OCI-M1 (cell line): ENCODE measurements at places on chromosomes 7 and 10.

GRCh38 chr10:62305813-62306212 lies 37.2 kb upstream of the RTKN2 start:
- DNase-seq, result no peak

- no peak for DNase-seq
Observed at GRCh38 chr10:15672469-15672868, 47.3 kb downstream of the ITGA8 start.

GRCh38 chr10:10055656-10056442 lies 961.8 kb upstream of the CELF2 start:
- no peak for DNase-seq

DNA sequence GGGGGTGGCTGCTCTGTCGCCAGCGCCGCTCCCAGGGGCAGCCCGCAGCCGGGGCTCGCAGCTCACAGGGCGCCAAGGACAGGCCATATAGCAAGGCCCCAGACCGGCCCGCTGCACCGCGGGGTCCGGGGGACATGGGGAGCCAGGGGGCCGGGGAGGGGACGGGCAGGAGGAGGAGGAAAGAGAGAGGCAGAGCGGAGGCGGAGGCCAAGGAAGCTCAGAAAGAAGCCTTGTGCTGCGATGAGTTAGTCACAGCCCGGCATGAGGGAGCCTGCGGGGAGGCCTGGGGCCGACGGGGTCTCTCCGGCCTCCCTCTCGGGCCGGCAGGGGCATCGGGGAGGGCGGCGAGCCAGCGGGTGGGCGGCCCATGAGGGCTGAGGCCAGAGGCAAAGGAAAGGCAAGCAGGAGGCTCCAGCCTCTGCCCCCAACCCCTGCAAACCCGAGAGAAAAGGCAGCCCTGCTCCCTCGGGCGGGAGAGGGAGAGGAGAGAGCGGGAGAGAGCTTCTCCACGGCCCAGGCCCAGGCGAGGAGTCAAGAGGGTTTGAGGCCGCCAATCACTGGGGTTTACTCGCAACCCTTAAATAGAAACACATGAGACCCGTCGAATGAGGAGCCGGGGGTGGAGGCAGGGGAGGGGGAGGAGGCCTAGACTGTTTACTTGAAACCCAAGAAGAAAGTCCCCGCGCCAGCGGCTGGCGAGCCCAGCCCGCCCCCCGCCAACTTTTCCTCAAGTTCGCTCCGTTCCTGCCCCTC lies 167.9 kb downstream of the NEURL1 start:
- peak; percentile 90 for DNase-seq

DNA sequence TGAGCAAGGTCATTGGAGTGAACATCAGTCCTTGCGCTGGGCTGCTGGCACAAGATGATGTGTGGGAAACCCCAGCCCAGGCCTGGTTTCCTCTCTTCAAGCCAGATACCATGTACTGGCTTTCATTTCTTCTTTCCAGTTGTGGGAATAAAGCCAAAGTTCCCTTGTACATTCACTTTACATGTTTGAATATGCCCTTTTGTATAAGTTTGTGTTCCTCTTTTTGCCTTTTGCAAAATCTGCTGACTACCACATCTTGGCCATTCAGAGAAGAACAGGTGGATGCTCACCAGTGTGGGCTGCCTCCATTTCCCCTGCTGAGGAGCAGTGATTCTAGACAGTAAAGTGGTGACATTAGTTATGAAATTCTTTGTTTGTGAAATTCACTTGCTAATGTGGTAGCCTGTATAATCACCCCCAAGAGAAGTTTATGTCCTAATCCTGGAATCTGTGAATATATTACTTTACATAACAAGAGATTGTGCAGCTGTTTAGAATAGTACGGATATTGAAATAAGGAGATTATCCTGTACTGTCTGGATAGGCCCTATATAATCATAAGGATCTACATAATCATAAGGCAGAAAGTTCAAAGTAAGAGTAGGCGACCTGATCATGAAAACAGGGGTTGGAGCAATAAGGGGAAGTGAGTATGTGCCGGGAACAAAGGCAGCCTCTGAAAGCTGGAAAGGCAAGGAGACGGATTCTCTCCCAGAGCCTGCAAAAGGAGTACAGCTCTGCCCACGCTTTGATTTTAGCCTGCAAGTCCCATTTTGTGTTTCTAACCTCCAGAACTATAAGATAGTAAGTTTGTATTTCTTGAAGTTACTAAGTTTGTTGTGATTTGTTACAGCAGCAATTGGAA lies 18.8 kb upstream of the AOAH start:
- no peak for DNase-seq

DNA sequence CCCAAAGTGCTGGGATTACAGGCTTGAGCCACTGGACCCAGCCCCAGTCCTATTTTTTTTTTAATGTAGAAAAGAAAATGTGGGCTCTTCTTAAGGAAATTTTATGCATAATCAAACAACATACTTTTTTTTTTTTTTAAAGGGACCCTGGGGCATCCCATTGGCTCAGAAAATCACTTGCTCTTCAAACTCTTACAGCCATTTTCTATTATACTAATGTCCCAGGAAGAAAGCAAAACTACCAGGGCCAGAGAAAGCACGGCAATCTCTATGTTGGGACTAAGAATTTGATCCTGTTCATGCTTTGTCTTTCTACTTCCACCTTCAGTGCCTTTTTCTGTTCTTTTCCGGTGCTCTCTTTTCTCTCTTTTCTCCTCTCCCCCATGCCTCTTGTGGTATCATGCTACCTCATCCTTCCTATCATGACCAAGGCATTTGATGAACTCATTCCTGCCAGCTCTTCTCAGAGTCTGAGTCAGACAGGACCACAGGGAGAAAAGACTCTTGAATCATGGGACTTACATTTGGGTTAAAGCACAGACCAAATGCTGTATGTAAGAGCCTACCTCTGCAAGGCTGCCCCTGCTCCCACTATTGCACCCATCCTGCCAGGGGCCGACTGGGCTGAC lies 76.4 kb upstream of the CCNY start:
- peak; percentile 60 for DNase-seq

- DNase-seq, result no peak
Observed at GRCh38 chr7:130500910-130501309, 9.0 kb downstream of the MEST start.

DNA sequence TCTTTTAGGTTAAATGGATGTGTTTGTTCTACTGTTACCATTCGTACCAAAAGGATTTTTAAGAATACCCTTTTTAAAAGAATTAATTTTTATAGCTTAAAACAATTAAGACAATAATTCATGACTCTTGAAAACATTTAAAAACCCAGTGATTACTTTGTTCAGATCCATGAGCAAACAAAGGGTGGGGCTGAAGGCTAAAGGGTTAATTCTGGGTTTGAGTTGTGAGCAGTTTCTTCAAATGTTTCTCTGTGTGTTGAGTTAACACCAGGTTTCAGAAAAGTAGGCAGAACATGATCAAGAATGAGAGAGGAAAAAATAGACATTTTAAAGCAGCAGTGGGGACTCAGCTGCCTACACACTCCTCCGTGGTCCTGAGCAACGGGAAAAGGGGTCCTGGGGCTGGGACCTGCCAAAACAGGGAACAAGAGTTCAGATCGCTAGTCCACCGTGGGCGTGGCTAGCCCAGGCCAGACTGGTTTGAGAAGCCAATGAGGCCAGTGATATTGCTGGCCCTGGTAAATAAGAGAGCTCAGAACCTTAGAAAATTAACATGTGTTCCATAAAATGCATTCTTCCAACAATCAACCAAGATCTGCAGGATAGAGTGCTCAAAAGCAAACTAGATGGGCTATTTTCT lies 14.9 kb upstream of the EZH2 start:
- DNase-seq, result peak; percentile 28

DNA sequence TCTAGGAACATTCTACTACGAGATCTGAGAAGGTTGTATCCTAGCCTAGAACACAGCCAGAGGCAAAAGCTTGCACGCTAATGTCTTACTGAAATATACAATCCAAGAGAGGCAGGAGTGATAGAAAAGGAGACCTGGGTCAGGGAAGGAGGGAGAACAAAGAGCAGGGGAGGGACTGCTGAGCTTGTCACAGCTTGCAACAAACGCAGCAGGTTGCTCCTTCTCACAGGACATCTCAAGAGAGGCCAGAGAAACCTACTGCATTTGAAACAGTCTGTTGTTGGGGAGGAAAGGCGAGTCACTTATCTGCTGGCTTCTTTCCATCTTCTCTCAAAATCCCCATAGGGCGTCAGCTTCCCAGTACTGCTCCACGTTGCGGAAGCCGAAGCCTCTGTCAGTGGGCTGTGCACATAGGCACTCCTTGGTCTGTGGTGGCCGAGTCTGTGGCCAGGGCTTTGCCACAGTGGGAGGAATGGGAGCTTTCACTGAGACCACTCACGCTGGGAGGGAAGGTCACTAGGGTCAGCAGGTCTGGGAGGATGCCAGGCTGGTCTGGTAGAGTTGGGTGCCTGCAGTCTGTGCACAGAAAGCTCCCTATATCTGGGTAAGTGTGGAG lies 25.8 kb upstream of the GPNMB start:
- no peak for DNase-seq

DNA sequence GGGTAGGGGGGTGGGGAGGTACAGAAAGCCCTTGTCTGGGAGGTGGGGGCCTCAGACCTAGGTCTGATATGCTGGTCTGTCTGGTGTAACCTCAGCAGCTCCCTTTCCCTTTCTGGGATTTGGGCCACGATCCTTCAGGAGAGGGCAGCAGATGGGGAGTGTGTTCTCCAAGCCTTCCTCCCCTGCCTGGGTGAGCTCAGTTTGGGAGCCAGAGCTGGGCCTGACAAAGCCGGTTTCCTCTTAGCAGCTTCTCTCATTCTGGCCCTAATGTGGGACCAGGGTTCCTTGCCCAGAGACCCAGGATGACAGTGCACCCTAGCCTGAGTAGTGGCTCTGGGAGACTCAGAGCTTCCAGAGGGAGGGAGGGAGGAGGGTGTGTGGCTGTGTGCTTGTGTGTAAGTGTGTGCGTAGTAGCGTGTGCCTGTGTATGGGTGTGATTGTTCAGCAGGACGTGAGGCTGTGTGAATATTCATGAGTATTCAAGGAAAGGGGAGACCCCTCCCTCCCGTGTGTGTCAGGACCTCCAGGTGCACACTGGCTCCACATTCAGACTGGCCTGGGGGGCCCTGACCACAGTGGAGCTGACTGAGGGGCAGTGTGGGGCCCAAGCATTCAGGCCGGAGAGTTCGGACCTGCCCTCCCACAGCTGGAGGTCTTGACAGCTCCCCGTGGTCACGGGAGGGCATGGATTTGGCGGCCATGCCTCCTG lies 96.5 kb downstream of the ZMIZ1 start:
- DNase-seq, result no peak

DNA sequence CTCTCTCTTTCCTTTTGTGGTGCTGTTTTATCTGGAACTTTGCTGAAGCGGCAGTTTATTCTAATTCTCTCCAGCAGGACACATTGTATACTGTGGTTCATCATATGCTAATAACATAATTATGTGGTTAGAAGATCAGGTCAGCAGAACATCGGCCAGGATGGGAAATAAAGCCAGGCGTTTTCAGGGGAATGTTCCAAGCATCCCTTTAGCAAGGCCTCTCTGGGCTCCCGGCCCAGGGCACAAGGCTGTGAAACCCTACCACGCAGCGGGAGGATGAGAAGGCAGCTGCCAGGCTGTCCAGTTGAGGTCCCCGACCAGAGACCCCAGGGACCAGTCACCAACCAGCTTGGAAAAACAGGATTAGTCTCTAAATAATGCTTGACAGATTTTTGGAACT lies 112.2 kb upstream of the GALNT17 start:
- DNase-seq, result no peak

DNA sequence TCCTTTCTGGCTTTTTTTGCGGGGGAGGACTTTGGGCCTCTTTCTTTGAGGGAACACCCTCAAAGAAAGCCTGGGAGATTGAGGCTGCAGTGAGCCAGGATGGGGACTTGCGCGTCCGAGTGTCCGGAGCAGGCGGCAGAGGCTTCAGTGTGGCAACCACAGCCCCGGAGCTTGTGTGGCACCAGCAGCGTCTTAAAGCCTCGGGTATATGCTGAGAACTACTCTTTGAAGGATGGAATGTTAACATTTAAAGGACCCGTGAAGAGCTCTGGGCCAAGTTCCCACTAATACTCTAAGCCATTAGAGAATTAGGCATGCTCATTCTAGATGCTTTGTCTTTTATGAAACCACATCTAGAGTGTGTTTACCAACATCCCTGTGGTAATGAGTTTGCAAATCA lies 168.2 kb downstream of the SEPTIN7 start:
- no peak for DNase-seq

DNA sequence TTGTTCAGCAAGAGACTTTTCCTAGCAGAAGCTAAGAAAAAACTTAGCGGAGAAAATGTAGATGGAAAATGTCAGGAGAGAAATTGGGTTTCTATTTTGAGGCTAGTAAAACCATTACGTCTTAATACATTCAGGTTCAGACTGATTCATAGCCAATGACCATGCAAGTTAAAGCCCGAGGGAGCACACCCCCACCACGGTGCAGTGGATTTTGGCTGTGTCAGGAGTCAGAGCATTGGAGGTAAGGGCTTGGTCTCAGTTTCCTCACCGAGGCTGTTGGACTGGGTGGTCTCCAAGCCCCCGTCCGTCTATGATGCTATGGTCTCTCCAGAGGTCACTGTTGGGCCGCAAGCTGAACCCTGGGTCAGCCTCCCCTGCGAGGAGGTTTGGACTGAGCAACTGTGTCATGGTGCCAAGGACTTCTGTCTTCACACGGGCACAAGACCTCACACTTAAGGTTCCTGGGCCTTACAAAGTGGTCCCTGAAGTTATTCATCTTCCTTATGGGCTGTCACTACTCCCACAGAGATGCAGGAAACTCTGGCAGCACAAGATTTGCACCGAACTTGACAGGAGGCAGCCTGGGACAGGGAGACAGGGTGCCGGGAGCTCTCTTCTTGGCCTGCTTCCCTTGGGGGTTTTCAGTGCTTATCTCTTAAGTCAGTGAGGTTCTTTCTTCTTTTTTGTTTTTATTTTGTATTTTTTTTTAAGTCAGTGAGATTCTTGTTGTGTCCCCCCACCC lies 186.8 kb downstream of the PHTF2 start:
- no peak for DNase-seq
